Right atrium auricular region (tissue), 2 donors: ENCODE measurements at places on chromosomes 6 and 20.

GRCh38 chr20:43983359-43983758 lies 68.7 kb downstream of the TOX2 start:
- no peak for DNase-seq

DNA sequence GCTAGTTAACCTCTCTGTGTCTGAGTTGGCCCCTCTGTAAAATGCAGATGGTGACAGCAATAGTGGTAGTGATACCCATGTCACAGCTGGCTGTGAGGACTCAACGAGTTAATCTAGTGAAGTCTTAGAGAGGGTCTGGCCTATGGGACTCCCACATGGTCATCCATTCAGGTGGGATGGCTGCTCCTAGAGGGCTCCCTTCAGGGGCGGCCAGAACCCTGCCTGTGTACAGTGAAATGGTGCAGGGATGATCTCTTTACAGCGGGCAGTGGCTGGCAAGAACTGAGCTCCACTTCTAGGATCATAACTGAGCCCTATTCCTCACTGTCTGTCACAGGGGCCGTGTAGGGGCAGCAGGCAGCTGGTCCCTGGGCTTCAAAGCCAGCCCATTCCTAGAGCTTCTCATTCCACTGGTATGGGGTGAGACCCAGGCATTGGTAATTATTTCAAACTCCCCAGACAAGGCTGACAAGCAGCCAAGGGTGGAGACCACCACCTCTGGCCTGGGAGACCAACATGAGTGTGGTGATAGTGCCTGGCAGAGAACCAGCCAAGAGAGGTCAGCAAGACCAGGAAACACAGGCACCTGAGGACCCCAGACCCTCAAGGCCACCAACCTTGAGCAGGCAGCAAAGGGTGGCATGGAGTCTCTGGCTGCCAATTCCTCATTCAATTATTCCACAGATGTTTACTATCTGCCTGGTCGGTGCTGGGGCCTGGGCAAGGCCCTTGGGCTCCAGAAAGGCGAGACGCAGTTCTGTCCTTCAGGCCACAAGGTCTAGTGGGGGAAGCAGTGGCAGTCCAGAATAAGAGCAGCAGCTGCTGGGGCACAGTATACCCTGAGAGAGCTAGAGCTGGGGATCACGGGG lies 103.4 kb downstream of the MRPL14 start:
- no peak for DNase-seq

DNA sequence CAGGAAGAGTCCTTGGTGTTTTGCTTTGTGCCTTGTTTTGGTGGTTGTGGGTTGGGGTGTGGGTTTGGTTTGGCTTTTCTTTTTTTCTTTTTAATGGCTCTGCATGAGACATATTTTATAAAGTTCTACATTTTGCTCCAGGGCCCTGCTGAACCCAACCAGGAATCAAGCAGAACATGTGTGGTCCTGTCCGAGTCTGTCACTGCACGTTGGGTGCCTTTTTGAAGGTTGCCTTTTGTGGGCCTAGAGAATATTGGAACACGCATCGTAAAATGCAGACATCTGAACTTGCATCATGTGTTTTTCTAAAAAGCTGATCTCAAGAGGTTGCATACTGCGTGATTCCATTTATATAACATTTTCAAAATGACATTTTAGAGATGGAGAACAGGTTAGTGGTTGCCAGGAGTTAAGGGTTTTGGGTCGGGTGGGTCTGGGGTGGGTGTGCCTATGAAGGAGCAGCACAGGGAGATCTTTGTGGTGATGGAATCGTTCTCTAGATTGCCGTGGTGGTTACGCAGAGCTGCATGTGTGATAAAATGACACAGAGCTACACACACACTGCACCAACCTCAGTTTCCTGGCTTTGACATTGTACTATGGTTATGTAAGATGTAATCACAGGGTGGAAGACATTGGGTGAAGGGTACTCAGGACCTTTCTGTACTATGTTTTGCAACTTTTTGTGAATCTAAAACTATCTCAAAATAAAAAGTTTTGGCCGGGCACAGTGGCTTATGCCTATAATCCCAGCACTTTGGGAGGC lies 80.2 kb downstream of the EYA2 start:
- DNase-seq = no peak

DNA sequence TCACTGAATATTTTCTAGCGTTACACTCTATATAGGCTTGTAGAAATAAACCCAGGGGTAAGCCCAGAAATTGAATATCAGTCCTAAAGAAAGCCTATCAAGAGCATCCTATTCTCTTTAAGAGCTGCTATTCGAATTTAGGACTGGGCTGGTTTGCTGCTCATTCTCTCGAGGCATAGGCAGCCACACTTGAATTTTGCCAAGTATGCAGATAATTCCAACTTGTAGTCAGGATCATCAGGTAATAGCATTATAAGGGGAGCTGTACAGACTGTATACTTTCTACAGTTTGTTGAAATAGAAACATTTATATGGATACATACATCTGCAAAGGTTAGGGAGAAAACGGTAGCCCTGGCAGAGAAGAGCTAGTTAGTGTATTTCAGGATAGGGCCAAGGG lies 2.1 kb upstream of the ZBTB2 start:
- no peak for DNase-seq

GRCh38 chr6:21034345-21034744 lies 500.1 kb downstream of the CDKAL1 start:
- DNase-seq = no peak

- DNase-seq = no peak
Measured at GRCh38 chr6:16909658-16910360, 148.5 kb upstream of the ATXN1 start.

DNA sequence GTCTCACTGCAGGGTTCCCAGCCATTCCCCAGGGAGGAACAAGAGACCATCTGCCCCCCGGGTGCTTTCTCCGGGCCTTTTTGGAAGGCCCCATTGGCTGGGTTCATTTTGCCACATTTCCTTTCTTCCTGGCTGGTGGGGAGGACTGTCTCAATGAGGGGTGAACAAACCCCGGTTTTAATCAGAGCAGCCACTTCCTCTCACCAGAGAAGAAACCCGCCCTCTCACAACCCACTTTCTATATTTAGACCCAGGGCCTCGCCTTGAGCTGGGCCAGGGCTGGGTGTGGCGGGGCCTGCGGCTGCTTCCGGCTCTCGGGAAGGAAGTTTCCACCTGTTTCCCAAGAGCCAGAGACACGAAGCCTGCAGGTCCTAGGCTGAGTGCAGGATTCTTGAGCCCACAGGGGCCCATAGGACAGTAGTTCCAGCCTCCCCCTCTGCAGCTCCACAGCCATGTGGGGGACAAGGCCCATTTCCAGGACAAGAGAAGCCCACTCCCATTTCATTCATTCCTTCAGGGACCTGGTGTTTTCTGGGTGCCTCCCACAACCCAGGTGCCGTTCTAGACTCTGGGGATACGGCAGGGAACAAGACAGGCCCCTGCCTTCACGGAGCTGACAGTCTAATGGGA lies 41.8 kb downstream of the RBM38 start:
- peak; percentile 74 for DNase-seq

DNA sequence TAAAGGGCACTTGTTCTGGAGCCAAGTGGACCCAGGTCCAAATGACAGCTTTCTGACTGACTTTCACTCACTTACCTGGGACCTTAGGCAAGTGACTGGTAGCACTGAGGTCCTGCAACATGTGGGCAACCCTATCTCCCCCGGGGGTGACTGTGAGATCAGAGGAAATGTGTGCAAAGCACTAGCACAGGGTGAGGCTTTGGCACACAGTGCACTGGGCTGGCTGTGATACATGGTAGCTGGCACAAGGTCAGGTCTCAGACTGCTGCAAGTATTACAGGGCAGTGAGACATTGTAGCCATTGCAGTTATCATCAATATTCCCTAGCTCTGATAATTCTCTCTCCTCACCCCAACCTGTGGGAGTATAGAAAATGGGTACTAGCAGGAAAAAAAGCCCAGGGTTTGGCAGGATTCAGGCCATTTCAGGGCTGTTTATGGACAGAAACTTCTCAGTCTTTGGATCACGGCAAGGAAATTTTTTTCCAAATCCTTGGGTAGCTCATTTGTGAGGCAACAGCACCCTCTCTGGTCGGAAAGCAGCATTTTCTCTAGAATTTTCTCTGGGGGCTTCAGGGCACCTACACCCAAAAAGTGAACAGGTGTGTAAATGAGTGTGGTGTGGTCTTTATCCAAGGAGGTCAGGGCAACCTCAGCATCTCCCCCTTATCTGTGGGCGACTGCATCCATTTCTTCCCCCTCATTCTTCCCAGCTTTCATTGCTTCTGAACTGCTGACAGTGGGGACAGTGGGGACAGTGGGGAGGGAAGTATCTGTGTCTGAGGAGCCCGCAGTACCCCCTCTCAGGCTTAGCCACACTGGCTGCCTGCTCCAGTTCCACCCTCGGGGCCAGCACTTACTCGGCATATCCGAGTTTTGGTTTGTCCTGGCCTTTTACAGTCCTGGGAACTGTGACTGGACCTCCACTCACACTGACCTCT lies 148.7 kb upstream of the PHACTR3 start:
- no peak for DNase-seq

- no peak for DNase-seq
Measured at GRCh38 chr6:11785415-11785773, 6.8 kb upstream of the ADTRP start.

DNA sequence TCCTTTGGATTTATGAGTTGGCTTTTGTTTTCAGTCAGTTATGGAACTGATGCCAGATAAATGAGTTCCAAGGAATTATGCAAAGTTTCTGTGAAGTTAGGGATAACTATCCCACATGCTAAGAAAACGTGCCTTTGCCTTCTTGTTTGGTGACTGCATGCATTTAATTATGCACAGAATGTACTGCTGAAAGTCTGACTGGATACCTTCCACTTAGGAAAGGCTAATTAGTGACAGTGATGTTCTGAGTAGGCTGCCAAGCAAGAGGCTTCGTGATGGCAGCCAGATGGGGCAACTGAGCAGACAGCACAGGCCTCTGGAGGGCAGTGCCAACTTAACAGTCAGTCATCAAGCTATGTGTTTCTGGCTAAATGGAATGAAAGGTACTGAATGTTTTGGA lies 289.9 kb downstream of the CD109 start:
- no peak for DNase-seq

DNA sequence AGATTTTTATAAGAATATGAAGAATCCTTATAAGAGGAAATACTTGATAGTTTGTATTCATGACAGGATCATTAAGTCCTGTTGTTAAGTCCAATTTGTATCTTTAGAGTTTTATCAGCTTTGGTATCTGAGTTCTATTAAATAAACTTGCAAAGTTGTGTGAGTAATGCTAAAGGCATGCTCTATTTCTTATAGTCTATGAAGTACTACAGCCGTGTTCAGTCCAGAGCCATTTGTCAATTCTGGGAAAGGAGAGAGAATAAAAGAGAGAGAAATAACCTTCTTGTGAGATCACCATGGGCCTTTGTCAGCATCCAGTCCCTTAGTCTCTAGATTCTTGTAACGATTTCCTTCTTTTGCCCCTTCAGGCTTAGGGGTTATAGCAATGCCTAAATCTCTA lies 181.2 kb upstream of the POU3F2 start:
- no peak for DNase-seq

DNA sequence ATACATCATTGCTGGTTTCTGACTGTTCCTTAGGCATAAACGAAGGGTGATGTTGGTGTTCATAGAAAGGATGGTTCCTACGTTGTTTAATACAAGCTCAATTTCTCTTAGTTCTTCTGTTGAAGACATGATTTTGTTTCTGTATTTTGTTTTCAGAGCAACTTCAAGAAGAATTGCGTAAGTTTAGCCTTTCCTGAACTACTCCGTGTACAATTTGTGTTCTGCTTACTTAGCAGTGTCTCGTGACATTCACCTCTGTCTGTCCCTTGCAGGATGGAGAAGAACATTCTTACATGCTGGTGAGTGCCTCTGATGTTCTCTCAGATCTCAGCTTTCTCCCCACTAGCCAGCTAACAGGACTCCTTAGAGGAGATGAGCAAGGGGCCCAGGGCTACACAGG lies 7.6 kb downstream of the BTN2A2 start:
- DNase-seq = no peak

GRCh38 chr20:47656318-47656717 lies 129.0 kb downstream of the SULF2 start:
- no peak for DNase-seq

DNA sequence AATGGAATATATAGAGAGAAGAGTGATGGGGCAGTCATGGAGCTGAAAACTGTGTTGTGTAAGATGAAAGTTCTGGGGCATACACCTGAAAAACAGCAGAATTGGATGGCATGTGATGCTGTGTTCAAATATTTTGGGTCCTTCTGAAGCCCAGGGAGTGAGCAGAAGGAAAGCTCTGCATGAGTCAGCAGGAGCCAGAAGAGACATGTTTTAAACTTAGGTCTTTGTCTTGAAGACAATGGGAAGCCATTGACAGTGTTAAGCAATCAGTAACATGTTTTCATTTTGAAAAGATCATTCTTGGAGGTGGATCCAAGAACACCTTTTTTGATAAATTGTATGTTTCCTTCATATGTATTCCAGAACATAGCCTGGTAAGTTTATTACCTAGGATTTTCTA lies 38.9 kb upstream of the MAFB start:
- DNase-seq = no peak

DNA sequence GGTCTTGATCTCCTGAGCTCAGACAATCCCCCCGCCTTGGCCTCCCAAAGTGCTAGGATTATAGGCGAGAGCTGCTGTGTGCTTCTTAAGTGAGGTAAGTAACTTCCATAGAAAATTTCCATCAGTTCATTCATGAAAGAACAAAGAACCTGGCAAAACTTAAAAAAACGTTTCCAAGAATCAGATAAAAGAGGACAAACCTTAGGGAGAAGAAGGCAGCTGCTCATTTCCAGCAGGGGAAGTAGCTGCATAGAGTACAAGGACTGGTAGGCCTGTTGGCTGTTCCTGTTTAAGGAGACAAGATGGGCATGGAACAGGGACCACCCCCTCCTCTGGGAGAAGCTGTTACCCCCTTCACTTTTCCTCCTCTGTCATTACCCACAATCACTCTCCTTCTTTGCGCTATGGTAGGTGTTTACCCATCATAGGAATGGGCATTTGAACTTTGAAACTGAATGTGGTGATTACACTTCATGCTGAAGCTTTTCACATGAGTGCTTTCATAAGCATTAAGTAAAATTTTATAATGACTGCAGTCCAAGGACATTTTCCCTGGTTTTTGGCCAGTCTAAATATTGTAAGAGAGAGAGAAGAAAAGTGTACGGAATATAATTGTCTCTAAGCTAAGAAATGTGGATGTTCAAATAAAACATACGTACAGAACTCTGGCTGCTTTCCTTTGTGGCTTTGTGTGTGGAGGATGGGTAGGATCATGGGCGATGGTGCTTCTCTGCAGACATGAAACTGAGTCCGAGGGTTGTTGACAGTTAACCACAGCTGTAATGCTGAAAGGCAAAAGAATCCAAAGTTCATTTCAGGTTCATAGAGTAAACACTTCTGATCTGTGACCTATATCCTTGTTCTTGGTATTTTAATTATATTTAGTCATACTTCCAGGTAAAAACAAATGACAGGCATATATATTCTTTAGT lies 56.4 kb downstream of the CCN2 start:
- DNase-seq = no peak

GRCh38 chr6:101689156-101689555 lies 295.6 kb downstream of the GRIK2 start:
- DNase-seq = no peak

- no peak for DNase-seq
Measured at GRCh38 chr6:42419490-42420280, 32.0 kb downstream of the TRERF1 start.

GRCh38 chr6:45486736-45487135 lies 109.0 kb upstream of the SUPT3H start:
- no peak for DNase-seq

- no peak for DNase-seq
Measured at GRCh38 chr20:19026121-19026878, 186.1 kb upstream of the SLC24A3 start.

- DNase-seq = no peak
Measured at GRCh38 chr20:3358676-3359340, 48.7 kb downstream of the DNAAF9 start.
